ENCODE measurements at places on chromosomes 16 and 17.

- DNase-seq, result no peak
Measured at GRCh38 chr17:7626307-7626706, 1.3 kb downstream of the SAT2 start.

- no peak for DNase-seq
Measured at GRCh38 chr16:22098405-22099255, 6.3 kb downstream of the VWA3A start.

DNA sequence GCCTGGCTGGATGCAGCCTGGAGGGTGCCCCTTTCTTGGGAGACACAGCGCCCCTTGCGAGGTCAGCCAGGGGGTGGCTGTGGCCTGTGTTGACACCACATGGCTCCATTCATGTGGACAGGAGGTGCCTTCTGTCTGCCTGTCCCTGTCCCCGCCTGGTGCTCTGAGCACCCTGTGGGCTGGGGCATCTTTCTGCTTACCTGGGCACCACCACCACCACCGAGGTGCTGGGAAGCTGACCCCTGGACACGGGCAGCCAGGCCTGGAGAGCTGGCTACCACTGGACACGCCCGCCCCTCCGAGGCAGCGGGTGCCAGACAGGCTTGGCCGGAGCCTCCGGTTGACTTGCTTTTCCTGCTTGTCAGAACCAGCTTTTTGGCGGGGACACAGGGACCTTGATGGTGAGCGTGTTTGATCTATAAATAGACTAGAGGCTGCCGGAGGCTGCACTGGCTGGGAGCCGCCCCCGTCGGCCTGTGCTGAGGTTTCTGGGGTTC, 121.3 kb upstream of the GSE1 start:
- no peak for DNase-seq

GRCh38 chr17:41751288-41751687, 16.8 kb upstream of the HAP1 start:
- no peak for DNase-seq

DNA sequence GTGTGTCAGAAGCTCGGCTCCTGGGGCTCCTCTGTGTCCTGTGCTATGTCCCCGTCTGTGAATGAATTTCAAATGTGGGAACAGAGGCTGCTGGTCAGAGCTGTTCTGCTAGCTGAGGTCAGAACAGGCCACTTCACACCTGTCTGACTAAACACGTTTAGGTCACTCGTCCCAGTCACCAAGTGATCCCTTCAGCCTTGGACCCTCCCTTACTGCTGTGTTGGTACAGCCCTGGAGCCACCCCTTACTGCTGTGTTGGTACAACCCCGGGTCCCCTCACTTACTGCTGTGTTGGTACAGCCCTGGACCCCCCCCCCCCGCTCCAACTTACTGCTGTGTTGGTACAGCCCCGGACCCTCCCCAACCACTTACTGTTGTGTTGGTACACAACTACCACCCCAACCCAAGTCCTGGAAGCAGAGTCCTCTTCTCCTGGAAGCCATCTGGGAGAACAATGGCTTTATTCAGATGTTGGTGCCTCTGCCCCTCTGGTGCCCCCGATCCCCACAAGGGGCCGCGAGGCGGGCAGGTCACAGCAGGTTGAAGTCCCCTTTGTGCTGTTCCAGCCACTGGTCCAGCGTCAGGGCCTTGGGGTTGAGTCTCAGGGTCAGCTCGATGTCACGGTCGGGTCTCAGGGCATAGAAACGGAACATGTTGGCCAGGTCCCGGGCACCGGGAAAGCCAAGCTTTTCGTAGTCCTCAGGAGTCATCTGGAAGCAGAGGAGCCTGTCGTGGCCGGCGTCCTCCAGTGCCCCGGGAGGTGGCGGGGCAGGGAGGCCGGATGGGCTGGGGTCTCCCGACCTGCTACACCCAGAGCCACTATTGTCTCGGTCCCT, 13.0 kb downstream of the NMRAL1 start:
- DNase-seq, result no peak

DNA sequence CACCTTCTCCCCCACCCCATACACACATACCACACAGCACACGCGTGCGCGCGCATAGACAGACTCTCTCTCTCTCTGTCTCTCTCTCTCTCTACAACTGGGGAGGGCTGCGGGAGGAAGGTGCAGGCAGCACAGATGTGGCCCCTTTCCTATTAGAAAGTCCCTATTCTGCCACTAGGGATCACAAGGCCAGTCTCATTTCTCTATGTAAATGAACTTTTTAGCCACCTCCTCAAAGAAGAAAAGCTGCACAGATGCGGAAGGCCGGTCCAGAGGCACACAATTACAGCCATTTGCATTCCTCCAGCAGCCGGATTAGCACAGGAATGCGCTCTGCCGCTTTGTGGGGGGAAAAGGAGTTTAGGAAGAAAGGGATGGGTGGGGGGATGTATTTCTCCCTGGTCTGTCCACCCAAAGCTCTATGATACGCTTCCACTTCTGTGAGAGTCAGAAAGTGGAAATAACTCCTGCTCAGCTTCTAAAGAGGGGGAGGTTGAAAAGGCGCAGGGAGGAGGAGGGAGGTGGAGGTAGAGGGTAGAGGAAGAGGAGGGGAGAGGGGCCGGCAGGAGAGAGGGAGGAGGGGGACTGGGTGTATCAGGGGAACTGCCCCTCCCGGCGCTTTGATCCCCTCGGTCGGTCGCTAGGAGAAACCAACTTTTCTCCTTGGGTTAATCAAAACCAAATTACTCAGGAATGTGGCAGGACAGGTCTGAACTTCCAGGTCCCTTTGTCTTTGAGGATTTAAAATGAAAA, 11.7 kb downstream of the ZFHX3 start:
- no peak for DNase-seq

DNA sequence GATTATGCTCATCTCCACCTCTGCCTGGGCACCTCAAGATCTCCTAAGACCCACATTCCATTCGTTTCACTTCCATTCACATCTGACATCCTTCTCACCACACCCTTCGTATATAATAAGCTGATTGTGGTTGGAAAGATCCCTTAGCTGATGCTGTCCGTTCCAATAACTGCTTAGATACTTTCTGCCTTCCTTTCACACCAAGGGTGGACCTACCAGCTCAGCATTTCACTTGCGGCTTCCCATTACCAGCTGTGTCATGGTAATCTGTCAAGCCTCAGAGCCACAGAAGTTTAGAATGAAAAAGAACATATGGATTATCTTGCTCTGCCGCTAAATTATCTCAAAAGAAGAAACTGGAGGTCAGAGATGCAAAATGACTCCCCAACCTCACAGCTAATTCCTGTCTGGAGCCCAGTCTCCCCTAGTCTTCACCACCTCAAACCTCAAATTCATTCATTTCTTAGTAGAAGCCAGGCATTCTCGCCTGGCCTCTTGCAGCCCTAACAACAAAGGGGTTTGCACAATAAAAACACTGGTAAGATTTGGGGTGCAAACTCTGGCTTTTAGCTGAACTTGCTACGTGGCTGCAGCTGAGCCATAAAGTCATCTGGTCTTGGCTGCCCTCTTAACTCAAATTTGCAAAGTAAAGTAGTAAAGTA, 182.8 kb upstream of the HS3ST3A1 start:
- no peak for DNase-seq

GRCh38 chr17:7056386-7056785, 12.5 kb upstream of the SLC16A11 start:
- no peak for DNase-seq
